Muscle of leg (tissue), 16 donors: ENCODE measurements at places on chromosomes 1 and 21. TPM values are rescaled to one million over a fixed set of nuclear protein-coding genes. Genes with fewer than 3 reads are reported as not detected.

DNA sequence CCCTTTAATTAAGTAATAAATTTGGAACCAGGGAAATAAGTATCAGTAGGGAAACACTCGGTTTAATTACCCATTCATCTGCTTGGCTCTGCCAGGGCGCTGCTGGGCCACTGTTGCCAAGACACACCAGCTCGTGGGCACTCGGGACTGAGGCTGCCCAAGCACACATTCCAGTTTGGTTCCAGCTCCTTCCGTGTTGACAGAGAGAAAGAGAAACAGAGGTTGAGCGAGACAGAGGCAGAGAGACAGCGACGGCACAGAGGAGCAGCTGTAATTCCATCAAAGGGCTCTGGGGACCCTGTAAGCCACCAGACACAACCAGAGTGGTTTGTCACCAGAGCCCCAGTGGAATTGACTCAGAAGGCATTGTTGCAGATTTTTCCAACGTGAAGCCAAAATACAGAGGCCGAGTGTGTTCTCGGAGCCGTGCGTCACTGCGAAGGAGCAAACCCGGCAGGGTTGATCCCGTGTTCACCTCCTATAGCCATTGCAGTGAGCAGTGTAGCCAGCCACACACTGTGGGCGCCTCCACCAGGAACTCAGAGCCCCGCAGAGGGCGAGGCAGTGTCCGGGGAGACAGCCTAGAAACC, 33.5 kb downstream of the SYF2 start:
- peak; percentile 71 for DNase-seq

DNA sequence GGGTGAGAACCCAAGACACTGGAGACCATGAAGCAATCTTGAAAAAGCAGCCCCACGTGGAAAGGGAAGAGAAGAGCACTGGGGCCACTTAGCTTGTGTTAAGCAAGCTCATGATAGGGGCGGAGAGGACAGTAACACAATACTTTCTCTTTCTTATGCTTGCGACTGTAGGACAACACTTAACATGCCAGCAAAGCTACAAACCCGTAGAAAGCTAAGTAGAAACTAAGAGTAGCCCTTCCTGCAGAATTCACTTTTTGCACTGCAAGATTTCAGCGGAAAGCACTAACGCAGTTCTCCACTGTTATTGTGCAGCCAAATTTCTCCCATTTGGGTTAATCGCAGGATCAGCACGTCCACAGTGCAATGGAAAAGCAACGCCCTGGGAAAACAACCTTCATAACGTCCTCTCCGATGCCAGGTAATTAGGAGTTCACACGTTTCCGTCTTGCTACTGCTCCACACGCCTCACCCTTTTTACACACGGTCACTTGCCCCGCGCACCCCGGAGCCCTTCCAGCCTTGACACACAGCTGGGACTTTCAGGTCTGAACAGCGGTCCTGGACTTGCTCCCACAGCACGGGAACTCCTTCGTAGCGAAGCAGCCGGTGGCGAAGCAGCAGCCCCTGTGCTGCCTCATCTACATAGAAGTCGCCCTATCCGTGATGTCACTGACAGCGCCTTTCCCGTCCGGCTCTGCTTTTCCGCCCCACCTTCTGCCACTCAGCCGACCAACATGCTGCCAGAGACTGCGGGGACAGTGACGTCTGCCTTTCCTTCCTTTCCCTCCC, 148.6 kb downstream of the PPIAL4G start:
- DNase-seq: peak; percentile 91

DNA sequence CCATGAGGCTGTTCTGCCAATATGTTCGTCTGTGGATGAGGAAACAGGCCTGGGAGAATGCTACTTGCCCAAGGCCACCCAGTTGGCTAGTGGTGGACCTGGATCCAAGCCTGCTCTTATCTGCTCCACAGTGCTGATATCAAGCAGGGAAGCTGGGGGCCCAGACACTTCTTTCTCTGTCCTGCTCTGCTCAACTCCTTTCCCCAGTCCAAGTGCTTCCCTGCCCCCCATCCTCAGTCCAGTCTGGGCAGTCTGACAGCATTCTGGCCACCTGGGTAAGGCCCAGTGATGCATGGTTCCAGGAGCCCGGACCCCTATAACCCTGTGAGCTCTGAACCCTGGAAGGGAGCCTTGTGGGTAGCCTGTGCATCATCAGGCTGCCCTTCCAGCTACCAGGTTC, 4.2 kb upstream of the PAQR7 start:
- no peak for DNase-seq

Gene SLAMF6
- 0.13 TPM for total RNA-seq

GRCh38 chr1:150493175-150493574, 6.0 kb downstream of the TARS2 start:
- DNase-seq: no peak

Gene AGT
- total RNA-seq: 8.4 TPM

DNA sequence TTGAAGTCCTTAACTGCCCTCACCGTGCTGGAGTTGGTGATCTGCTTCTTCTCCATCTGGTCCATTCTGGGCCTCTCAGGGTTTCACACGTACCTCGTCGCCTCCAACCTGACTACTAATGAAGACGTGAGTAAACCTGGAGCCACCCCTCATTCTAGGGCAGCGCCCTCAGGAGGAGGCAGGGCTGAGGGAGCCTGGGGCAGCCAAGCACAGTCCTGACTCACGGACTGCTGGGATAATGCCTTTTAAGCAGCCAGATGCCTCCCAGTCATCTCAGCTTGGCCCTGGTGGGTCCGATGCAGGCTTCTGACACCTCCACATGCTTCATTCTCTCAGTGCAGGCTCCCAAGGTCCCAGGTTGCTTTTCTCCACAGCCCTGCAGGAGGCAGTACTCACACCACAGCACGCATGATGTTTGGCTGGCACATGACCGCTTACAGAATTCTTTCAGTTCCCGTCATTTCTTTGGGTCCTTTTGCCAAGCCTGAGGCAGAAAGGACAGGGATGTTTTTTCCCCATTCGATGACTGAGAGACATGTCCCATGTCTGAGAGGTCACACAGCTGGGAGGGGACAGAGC, 11.8 kb upstream of the SFN start:
- no peak for DNase-seq

Gene CFAP74
- not detected for total RNA-seq

Gene PCSK9
- 3.1 TPM for total RNA-seq

DNA sequence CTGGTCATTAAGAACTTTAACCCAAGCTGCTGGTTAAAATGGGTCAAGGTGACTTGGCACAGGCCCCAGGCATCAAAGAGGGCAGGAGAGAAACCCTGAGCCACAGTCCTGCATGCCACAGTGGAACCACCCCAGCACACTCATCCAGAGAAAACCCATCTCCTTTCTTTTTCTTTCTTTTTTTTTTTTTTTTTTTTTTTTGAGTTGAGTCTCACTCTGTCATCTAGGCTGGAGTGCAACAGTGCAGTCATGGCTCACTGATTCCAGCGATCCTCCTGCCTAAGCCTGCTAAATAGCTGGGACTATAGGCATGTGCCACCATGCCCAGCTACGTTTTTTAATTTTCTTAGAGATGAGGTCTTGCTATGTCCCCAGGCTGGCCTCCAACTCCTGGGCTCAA, 109.2 kb upstream of the RAB4A start:
- no peak for DNase-seq

GRCh38 chr1:8667869-8668594, 149.4 kb downstream of the RERE start:
- peak; percentile 46 for DNase-seq

GRCh38 chr1:240611619-240612480, at the start of gene GREM2:
GREM2 (minus strand) TSS chr1:240612155; CDS start chr1:240493475, 118,680 bp downstream.
- DNase-seq: peak; percentile 62

DNA sequence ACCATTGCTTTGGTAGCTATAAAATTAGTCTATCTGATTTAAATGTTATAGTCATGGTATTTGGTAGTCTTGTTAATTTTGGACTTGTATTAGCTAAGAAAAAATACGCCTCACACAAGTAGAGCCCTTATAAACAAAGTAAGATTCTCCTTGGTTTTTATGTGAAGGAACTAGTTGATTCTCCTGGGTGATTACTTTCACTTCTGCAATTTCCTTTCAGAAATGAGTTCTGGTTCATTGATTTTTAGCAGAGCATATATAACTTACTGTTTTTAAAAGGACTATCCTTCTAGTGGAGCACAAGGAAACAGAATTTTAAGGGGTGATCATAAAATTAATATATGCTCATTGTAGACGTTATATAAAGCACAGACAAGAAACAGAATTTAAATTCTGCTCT, 120.1 kb downstream of the BACH1 start:
- DNase-seq: peak; percentile 12

DNA sequence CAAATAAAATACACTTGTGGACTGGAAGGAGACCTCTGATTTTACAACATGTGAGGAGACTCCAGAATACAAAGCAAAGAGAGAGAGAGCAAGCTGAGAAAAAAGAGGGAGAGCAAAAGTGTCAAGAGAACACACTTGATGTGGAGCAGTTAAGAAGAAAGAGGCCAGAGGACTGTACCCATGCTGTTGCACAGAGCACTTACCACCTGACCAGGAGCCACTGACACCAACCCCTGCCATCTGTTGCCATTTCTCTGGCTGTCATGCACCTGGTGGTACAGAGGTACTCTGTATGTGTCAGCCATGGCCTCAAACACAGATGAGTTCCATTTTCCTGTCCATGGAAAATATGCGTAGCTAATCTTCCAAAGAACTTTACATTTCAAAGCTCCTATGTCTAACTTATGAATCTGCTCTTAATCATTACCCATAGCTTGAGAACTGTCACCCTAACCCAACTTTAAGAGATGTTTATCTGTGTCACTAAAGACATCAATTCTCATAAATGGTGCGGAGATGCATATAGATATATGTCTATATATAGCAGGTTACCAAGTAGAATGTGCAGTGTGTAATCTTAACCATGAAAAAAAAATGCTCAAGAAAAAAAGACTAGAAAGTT, 32.8 kb upstream of the ABCD3 start:
- no peak for DNase-seq

- no peak for DNase-seq
Observed at GRCh38 chr1:108075055-108075454, 110.1 kb upstream of the VAV3 start.

DNA sequence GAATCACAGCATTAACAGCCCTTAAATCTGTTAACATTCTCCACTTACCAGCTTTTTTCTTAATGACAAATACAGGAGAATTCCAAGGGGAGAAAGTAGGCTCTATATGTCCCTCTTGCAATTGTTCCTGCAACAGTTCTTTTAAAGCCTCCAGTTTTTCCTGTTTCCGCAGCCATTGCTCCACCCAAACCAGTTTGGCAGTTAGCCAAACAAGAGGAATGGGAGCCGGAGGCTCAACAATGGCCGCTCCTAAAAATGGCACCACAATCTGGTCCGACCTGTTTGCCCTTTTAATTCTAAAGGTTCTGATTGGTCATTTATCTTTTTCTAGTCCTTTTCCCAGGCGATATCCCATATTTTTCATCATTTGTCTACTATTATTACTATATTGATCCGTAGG, 14.0 kb upstream of the L1TD1 start:
- DNase-seq: no peak

Gene EPHA8
- total RNA-seq: 0.04 TPM

Gene GBP7
- total RNA-seq: 0.04 TPM

DNA sequence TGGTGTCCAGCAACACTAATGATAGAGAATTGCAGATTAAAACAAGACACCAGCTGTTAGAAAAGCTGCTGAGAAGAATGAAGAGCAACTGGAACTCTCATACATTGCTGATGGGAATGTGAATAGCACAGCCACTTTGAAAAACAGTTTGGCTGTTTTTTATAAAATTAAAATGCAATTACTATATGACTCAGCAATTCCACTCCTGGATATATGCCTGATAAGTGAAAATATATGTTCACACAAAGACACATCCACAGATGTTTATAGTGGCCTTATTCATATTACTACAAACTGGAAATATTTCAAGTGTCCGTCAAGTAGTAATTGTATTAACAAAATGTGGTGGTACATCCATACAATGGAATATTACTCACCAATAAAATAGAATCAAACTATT, 99.7 kb upstream of the HAO2 start:
- no peak for DNase-seq

- no peak for DNase-seq
Observed at GRCh38 chr1:178688244-178688643, 36.8 kb upstream of the RALGPS2 start.

DNA sequence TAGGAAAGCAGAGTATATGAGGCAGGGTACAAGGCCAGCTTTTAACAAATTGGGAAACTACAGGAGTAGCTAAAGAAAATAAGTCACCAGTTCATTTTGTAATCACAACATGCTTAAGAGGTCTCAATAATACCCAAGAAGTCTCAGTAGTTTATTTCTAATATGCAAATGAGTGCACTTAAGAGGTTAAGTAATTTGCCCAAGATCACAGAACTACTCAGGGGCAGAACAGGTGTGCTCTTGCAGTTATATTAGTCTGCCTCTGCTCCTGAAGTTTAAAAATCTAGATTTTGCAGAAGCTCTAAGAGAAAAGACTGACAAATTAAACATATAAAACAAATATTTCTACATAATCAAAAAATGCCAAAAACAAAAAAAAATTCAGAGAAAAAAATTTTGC, 6.9 kb downstream of the EPS15 start:
- no peak for DNase-seq

- no peak for DNase-seq
Observed at GRCh38 chr1:6419804-6420453, at the start of gene HES2. HES2 (minus strand) TSS chr1:6419919; CDS start chr1:6419820, 99 bp downstream.

DNA sequence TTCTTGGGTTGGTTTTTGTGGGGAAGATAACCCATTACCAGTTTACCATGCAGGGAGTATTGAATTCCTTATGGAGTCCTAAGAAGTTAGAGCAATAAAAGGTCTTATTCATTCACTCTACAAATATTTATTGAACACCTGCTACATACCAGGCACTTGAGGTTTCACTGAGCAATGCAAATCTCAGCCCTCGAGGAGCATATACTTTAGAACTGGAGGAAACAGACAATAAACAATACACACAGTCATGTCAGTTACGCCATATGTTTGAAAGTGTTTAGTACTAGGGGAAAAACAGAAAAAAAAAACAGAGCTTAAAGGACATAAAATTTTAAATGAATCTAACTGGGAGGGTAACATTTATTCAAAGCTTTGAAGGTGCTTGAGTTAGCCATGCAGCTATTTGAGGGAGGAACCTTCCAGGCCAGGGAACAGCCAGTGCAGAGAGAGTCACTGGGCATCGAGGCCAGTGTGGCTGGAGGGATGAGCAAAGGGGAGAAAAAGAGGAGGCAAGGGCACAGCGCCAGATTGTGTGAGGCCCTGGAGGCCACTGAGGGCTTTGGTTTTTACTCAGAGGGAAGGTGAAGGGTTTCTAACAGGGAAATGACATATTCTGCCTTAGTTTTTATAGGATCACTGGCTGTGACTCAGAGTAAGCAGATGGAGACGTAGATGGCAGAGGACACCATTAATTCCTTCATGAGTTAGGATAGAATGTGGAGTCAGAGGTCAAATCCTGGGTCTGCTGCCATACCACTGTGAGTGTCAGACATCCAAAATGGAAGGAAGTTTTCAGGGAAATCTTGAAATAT, 32.7 kb downstream of the C1orf21 start:
- DNase-seq: no peak

- DNase-seq: no peak
Observed at GRCh38 chr1:176903474-176903873, 261.0 kb downstream of the ASTN1 start.

GRCh38 chr1:226692823-226693222, 46.3 kb downstream of the ITPKB start:
- peak; percentile 83 for DNase-seq

GRCh38 chr1:1166642-1167397, 6.9 kb upstream of the TTLL10 start:
- no peak for DNase-seq
